Head of caudate nucleus (tissue), 42 donors: ENCODE measurements at places on chromosomes 13 and 19.

GRCh38 chr13:114161644-114162532 lies 17.2 kb upstream of the CFAP97D2 start:
- DNase-seq, result peak; percentile 55

- no peak for DNase-seq
These were observed 19.5 kb downstream of the SHC2 start for GRCh38 chr19:441213-441836.

GRCh38 chr13:20703780-20704458 lies 420 bp downstream of the IL17D start:
- DNase-seq, result peak; percentile 76

DNA sequence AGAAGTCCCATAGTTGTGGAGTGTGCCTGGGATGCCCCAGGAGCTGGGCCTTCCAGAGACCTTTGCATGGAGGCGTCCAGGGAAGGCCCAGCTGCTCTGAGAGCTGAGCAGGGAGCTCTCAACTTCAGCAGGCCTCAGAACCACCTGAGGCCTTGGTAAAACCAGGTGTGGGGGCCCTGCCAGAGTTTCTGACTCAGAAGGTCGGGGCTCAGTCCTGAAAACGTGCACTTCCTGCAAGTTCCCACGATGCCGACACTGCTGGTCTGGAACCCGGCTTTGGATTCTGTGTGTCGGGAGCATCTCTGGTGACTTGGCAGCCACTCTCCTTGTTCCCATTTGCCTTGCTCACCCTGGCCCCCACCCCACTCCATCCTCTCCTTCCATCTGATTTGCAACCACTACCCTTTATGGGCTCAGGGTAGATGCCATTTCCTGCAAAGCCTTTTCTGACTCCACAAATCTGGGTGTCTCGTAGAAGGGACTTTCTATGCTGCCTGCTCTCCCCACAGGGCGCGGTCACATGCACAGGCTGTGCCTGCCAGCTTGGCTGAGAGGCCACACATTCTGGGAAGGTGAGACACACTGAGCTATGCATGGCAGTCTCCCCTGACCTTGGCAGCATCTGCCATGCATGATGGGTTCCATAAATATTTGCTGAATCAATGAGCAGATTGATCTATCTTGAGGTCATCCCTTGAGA lies 244.7 kb downstream of the COL4A1 start:
- DNase-seq, result no peak

DNA sequence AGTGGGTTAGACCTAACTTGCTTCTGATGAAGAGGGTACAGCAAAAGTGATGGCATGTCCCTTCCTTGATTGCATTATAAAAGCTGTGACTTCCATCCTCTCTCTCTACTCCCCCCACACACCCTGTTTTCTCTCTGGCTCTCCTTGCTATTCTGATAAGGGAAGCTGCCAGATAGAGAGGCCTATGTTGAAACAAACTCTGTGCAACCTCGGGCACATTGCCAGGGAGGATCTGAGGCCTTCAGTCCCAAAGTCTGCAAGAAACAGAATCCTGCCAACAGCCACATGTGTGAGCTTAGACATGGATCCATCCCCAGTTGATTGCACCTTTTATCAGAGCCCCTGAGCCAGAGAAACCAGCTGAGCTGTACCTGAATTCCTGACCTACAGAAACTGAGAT lies 44.8 kb upstream of the ARGLU1 start:
- peak; percentile 15 for DNase-seq

DNA sequence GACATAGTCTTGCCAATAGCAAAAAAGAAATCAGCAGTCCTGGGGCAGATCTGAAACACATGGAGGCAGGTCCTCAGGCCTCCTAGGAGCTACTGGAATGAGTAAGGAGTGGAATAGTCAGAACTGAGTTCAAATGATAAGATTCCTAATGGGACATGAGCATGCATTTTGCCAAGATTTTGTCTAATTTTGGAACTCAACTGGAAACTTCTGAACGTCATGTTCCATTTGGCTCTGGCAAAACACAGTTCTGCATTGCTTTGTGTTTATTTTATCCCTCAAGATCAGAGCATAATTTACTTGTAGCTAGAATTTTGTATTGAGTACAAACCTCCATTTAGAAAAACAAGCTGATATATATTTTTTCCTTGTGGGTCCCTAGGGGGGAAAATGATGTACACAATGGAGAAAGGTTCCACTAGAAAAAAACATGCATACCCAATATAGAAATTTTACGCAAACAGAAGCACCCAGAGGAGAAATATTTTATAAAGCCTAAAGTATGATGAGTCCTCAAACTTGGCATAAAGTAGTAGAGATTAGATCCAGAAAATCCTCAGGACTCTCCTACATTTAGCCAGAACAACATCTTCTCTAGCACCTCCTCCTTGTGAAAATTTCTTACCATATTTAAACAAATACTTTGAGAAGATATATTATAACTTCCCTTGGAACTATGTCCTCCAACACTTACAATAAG lies 149.0 kb upstream of the SERP2 start:
- no peak for DNase-seq

DNA sequence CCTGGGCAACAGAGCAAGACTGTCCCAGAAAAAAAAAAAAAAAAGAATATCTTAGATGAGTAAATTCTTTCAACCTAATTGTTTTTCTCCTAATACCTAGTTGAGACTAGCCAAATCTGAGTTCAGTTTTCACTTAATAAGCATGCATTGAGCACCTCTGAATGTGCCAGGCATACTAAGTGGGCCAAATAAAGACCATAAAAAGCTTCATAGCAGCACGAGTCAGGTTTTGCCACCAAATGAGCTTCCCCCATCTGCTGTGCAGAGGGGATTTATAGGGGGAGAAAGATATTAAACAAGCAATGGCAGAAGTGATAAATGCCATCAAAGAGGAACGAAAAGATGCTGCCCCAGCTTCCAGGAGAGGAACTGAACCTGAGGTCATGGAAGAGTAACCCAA lies 11.4 kb downstream of the THSD1 start:
- DNase-seq, result no peak

DNA sequence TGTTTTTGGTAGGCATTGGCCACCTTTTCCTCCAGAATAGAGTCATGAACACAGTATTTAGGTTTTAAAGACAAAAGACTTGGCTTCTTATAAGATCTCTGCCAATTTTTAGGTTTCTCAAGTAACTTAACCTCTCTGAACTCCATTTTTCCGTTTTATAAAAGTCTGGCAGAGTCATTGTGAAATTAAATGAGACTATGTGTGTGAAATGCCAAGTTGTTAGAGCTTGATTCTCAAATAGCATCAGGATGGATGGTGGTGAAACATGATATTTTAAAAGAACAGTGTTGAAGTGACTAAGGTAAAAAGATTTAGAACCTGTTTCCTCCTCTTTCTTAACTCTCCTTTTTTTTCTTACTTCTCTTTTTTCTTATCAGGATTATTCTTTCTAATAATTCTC lies 617.7 kb upstream of the SLITRK1 start:
- DNase-seq, result no peak

DNA sequence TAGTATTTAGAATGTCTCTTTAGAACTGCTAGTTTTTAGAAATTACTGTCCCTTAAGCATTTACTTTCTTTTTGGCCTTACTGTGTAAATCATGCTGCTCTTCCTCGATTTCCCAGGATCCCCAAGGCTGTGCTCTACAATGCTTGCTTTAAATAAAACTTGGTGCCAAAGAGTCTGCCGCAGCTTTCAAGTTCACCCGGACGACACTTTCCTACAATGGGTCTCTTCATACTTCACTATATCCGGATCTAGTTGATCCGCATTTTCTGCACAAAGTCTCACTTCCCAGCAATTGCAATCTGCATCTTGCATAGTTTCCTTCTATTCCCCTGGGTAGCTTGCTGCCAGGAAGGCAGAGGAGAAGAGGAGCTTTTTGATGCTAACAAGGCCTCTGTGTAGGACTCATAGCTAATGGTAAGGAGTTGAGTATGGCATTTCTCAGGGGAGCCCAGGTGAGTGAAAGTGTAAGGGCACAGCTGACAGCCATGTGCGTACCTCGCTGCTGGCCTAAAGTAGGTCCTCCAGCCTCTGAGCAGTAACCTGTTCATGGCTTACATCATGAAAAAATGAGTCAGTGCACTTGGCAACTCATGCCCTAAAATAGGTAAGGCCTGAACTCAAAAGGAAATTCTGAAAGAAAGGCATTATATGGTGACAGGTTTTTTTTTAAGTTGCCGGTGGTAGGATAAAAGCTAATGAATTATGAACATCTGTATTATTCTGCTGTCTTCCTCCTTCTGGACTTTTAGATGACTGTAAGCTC lies 101.6 kb downstream of the ENOX1 start:
- DNase-seq, result no peak

GRCh38 chr13:36006347-36006746 lies 124.8 kb downstream of the DCLK1 start:
- DNase-seq, result no peak

DNA sequence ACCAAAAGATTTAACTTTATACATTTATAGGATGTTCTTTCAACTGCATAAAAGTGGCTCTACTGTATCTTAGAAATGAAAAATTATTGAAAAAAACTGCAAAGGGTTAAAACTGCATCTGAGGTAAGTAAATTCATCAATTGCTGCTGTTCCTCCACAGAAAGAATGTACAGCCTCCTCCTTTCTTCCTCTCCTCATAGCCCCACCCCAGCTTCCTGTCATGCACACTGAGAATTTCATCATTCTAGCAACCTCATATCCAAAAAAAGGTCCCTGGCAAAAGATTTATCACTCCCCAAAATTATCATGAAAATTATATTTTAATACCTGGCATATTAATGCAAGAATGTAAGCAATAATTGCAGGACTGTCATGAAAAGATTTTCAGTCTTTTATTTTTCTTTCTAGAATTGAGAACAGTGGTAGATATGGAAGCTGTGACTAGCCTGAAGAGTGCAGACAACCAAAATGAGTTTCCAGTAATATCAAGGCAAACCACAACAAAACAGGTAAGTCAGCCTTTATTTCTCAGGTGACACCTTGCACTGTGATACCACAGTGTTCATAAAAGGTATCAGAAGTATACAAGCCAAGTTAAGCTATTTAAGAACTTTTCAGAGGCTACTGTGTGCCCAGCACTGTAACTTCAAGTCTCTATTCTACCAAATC lies 110.8 kb downstream of the SUCLA2 start:
- no peak for DNase-seq

DNA sequence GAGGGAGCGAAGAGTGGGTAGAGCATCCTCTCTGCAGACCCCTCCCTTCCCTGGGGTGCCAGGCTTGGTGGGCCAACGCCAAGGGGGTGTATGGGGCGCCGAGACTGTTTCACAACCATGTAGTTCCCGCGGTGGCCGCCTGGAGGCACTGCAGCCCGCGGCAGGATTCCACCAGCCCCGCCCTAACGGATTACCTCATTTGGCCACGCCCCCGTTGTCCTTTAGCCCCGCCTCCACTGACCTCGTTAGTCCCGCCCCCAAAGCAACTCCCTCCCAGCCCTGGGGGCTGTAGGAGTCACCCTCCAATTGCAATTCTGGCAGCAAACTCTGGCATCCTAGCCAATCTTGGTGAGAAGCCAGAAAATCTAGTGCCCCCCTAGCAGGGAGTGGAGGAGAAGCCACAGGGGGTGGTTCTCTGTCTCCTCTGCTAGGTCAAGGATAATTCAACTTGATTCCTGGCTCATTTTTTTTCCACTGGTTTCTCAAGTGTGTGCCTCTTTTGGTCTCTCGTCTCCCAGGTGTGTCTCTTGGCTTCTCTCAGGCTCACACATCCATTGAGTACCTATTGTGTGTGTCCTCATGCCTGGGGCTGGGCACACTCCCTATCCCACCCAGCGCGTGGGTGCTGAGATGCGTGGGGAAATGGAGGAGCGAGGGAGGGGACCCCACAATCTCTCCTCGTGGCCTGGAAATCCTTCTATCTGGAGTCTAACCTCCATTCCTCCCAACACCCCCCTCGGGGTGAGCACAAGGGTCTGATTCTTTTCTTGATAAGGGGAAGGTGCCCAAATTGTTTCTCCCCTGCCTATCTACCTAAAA lies 2.0 kb downstream of the OLFM2 start:
- DNase-seq, result peak; percentile 83

DNA sequence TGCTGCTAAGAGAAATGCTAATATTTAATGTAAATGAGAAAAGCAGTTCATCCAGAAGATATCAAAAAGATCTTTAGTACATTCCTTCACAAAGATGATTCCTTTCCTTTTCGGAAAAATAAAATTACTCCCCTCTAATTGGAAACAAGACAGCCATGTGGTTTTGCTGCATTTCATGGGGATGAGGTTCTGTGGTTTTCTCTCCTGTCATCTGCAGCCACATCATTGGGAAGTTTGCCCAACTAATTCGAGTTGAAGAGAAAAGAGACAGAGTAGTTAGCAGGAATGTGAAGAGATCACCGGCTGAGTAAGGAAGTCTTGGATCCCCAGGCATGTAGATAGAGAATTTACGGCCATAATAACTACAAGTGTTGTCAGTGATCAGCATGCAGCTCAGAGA lies 122.1 kb downstream of the CYSLTR2 start:
- DNase-seq, result no peak

DNA sequence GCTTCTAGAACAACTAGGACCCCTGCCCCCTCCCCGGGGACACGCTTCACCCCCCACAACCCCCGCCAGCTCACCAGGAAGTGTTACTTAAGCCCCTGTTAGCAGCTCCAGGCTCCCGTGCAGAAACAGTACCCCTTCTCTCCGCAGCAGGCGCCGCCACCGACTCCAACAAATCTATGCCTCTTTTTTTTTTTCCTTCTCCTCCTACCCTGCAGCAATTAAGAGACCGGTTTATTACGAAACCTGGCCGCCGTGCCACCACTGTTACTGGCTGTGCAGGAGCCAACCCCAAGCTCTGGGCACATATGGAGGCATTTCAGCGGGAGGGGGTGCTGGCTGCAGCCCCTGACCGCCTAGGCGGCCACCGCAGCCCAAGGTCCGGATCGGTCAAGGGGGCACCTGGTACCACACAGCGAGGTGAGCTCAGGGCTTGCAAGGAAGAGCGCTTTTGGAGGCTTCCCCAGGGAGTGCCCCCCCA lies 2.4 kb downstream of the GADD45B start:
- DNase-seq, result peak; percentile 68

DNA sequence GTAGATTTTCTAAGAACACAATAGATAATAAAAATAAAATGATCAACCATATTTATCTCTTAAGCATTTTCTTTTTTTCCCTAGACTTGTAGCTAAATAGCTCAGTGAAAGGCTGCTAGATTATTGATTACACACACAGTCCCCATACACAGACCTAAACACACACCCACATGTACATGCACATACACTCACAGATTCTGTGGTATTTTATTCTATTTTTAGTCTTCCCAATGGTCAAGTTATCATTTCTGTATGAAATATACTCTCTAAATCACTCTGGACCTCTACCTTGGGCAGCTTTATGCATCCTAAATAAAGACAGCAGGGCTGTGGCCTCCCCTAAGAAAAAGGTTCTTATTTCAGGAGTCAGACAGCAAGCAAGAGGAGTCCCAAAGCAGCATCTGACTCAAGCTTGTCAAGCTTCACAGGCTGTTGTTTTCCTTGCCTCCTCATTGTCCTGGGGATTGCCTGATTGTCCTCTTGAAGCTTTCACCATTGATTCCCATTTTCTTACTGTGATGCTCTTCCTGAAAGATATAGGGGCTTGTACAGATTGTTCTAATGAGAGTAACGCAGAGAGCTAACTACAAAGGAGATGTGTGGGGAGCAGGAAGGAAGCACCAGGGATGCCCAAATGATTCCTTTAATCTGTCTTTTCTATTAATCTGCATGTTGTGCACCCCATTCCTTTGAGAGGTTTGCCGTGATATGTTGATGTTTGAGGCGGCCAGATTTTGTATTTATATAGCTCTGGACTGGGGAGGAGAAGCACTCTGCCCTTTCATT lies 986.5 kb downstream of the PCDH17 start:
- no peak for DNase-seq
